ENCODE measurements at places on chromosomes 12 and 14. TPM values are rescaled to one million over a fixed set of nuclear protein-coding genes. Genes with fewer than 3 reads are reported as not detected.

Gene CREBL2
- total RNA-seq: 24.4 TPM

Gene TC2N
- 0.16 TPM for total RNA-seq

Gene LIN7A
- total RNA-seq: 0.32 TPM

Gene MVK
- total RNA-seq: 17.8 TPM

Gene BCL11B
- total RNA-seq: under 0.01 TPM

Gene UNC79
- 0.06 TPM for total RNA-seq

Gene AQP5
- under 0.01 TPM for total RNA-seq

Gene ASPG
- total RNA-seq: not detected

Gene KCNA1
- not detected for total RNA-seq

Gene AQP6
- total RNA-seq: not detected

Gene SAMD15
- total RNA-seq: 0.49 TPM

Gene RNASE9
- total RNA-seq: not detected

Gene TAS2R20
- total RNA-seq: 1.6 TPM

Gene CDH24
- total RNA-seq: 10.9 TPM

Gene GALNT9
- total RNA-seq: 0.13 TPM

Gene OTOGL
- 0.16 TPM for total RNA-seq

Gene DAAM1
- 36.7 TPM for total RNA-seq
